CD8-positive, alpha-beta memory T cell (primary cell): ENCODE measurements at places on chromosomes 1 and 21.

GRCh38 chr1:101965341-101965740 is 31.4 kb downstream of the OLFM3 start:
- DNase-seq, result no peak

DNA sequence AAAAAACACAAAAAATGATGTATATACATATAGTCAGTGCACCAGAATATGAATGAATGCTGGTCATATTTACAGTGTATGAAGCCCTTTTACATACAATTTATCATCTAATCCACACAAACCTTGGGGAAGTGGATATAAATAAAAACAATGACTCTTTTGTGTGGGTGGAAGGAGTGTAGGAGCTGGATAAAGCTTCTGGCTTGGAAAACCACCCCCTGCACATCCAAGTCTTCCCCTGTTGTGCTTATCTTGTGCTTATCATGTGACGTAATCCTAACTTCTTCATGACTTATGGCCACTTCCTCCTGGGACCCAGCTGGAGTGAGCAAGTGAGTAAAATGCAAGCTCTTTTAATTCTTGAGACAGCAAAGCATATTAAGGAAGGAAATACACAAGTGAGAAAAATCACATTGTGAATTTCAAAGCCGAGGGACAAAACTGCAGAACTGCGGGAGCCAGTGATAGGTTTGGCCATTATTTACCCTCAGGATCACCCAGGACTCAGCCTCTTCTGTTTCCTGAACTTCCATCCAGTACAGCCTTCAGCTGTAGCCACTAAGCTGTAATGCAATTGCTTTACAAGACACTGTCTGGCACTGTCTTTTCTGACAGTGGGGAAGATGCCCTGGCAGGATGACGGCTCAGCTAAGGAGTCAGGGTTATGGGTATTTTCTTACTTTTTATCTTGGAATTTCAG is 104.0 kb upstream of the PPM1J start:
- no peak for DNase-seq

DNA sequence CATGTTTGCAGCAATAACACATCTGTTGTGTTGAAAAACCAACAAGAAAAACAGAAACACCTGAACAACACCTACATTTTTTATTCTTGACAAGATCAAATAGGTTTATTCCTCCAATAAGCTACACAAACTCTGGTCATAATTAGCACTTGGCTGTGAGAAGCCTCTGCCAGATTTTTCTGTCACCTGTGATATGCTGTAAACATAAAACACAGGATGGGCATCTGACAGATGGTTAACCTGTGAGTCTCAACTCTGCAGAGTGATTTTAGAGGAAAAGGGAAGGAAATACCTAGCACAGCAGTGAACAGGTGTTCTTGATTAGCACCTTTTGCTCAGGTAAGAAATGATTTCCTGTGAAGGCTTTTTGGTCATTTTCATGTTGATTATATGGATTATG is 175.4 kb upstream of the COA6 start:
- DNase-seq, result no peak

- DNase-seq, result no peak
Observed at GRCh38 chr1:886311-886710, 37.4 kb upstream of the SAMD11 start.

DNA sequence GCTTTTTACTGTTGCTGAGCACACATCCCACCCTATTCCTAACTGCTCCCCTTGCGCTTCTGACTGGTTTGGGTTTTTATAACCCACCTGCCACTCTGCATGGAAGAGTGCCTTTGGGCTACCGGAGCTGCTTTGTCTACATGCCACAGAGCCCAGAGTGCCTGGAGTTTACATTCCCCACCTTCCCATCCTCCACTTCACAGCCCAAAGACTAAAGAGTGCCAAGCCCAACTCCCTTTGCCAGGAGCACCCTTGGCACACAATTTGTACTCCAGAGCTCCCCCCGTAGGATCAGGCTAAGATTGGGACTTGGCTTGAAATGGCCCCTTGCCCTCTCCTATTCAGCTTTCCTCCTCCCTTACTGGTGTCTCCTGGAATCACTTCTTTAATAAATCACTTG is 63.3 kb downstream of the LHX9 start:
- no peak for DNase-seq
